ENCODE measurements at places on chromosomes 13 and 19.

GRCh38 chr19:43207991-43208390 is 2.6 kb upstream of the PSG4 start:
- DNase-seq: no peak

DNA sequence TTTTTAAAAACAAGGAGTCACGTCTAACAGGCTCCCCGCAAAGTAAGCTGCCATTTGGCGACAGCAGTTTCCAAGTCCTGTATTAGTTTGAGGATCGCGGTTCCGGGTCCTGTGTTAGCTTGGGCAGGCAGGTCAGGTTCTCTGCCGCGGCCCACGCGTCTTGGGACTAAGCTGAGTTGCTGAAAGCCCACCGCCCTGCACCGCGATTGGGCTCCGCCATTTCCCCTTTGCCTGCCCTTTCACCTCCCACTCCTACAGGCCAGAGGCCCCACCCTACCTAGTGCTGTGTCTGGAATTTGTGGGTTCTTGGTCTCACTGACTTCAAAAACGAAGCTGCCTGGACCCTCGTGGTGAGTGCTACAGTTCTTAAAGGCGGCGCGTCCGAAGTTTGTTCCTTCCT is 6.8 kb downstream of the PARP4 start:
- no peak for DNase-seq

DNA sequence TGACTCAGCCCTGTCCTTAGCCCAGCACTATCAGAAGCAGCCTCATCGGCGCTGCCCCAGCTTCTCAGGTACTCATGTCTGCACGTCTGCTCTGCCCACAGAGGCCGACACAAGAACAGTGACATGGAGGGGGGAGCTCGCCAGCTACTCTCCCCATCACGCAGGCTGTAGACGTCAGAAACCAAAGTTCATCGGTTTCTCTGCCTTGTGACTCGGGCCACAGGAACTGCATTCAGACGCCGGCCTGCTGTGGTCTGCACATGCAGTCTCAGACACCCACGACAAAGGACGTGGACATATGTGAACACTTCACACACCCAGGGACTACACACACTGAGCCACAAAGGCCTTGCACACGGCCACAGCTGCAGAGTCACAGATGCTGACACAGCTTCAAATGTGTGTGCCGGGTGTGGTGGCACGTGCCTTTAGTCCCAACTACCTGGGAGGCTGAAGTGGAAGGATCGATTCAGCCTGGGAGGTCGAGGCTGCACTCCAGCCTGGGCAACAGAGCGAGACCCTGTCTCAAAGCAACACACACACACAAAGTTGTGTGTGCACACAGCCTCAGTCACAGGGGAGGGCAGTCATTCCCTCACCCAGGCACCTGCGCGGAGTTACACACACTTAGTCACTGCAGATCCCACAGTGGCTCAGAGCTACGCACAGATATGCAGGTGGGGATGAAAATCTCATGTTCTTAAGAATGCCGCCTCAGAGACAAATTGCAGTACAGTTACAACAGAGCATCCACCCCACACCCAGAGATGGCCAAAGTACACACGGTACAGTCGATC is 4.9 kb upstream of the ZFP36 start:
- DNase-seq: peak; percentile 87

DNA sequence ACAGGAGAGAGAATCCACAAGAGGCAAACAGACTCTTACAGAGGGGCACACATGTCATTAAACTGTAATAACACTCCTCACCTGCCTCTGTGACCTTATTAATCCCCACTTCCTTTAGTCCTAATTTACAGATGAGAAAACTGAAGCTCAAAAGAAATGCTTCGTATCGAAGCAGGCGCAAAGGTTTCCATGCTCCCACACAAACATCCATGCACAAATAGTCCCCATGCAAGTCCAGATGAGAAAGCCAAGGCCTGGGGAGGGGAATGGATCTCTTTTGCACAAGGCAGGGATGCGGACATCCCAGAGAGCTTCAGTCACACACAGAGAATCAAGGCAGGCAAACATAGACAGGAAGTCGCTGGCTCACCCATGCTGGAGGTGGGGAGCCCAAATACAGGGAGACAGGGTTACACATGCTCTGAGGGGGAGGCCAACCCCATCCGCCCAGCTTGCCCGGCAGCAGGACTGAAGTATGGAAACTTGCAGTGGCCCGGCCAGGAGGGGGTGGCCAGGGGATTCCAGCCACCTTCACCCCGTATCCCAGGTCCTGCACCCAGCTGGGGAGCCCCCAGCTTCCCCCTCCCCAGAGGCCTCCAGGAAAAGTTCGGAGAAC is 468 bp downstream of the S1PR5 start:
- no peak for DNase-seq

- no peak for DNase-seq
These were observed 10.7 kb upstream of the PABPC3 start for GRCh38 chr13:25085125-25085742.

DNA sequence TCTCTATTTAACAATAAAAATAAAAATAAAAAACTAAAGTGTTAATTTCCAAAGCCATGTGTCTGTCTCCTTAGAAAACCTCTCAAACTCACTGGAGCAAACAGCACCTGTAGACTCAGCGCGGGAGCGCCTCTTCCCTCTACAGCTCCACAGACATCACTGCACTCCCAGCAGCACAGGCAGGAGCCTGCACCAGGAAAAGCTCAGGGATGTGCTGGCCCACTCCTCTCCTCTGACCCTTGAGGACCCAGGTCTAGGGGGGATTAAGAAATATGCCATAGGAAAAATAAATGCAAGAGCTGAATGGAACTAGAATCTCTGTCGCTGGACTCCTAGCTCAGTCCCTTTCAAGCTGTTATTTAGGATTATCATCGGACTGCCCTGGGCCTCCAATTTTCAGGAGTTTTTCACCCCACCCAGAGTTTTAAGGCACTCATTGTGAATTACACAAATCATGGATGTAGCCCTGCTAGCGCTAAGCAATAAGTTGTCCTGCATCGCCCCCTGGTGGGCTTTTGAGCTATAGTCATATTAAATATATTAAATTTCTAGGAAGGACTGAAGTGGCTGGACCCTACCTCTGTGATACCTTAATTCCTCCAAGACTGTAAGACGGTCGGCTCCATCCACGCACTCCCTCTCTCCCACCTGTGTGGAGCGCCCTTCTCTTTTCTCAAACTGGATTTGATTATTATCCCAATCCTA is 333.9 kb downstream of the UQCRFS1 start:
- peak; percentile 75 for DNase-seq

DNA sequence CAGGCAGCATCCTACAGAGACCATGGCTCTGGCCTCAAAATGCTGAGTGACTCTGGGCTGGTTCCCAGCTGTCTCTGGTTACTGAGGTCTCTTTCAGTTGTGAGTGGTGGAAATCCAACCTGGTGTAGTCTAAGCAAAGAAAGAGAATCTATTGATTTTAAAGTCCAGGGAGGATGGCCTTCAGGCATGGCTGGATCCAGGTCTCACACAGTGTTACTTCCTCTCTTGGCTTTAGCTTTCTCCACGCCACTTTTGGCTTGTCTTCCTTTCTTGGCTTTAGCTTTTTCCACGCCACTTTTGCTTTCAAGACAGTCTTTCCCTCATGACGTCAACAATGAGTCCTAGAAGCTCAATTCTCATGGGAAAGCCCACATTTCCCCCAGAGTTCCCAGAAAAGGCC is 4.1 kb downstream of the CYP4F3 start:
- DNase-seq: no peak

DNA sequence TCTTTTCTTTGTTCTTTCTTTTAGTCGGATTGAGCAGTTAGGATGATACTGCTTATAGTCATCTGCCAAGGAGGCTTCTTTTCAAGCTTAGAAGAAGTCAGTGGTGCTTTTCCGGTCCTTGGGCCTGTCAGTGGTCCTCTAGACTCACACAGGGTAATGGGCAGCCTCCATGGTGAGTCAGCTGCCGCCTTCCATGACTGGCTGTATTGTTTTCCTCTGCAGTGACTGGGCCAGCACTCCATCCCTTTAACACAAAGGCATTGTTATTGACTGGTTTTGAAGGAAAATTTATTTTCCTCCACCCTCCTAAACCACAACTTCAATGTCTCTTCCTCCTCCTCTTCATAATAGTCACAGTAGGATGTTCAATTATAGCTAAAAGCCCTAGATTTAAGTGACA is 47.1 kb upstream of the CNMD start:
- DNase-seq: no peak

DNA sequence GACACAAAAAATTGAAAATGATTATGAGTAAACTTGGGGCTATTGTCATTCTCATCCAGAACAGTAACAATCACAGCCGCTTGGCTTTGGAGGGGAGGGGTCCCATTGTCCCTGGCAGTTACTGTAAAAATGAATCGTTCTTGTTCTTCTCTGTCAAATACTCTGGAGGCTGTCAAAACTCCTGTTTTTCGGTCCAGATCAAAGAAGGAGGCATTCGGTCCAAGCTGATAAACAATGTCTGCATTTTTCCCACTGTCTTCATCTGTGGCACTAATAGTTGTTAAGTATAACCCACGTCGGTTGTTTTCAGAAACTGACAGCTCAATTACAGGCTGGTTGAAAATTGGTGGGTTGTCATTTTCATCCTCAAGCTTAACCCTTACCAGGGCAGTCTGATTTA is 3.4 kb downstream of the PCDH9 start:
- no peak for DNase-seq

GRCh38 chr13:103762523-103762922 is 696.3 kb upstream of the SLC10A2 start:
- DNase-seq: no peak

DNA sequence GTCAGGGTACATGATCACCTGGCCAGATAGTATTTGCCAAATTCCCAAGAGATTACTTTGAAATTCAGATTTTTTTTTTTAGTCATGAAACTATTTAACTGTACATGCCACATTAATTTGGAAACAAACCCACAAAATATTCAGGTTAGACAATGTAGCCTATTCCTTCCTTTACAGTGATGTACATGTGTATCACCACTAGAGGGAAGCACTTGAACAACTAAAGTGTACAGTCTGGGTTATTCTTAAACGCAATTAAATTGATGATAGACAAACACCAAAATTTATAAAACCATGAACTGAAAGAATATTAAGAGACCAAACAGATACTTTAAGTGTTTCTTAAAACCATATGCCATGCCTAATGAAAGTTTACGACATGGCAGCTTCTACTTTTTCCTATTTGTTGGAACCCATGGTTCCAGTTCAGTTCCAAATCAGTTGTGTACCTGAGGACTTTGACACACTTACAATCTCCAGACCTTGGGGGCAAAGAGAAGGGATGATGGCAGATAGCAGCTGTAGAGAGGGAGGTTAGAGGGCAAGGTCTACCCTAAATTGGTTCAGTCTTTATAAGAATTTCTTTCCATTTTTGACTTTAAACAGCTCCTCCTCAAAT is 52.8 kb downstream of the TNFSF13B start:
- no peak for DNase-seq

- peak; percentile 100 for DNase-seq
These were observed 1.0 kb downstream of the CLDND2 start for GRCh38 chr19:51367565-51368365.

DNA sequence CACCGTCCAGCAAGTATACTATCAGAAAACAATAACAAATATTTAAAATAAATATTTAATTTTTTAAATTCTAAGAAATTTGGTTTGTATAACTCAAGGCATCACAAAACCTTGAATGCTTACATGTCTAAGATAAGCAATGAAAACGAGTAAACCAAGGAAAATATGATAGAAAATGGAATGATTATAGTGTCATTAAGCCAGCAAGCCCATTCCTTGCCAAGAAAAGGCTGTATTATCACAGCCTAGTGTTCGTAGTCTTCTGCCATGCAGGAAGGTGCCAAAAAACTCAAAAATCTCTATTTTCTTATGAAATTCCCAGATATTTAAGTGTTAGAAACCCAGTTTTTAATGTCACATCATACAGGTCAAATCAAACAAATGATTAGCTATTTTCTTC is 136.4 kb downstream of the STOML3 start:
- no peak for DNase-seq

DNA sequence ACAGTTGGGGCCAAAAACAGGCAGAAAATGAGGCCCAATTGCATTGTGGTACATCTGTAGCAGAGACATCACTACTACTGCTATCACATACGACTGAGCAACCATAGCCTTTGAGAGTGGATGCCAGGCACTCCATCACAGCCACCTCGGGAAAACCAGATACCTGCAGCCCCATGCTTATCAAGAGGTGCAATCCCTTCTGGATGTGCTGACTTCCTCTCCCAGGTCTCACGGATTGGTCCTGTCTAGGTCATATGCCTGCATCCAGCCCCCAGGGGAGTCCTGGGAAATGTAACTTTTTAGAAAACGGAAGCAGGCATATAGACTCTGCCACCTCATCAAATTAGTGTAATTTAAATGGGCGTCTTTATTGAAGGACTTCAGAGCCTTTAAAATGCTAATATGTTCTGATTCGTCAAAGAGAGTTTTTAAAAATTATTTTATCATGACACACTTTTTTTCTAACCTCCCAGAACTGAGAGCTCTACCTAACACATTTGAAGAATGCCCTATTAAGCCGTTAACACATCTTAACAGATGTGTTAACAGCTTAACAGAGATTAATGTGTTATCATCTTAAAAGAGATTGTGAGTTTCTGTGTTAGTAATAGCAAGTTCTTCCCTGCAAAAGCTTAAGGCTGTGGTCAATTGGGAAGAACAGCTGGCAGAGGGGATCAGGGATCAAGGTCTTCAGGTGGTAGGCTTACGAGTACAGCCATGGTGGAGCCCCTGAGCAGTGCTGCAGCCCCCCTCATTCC is 63.9 kb downstream of the DLEU7 start:
- DNase-seq: no peak

- no peak for DNase-seq
These were observed 4.0 kb downstream of the NOP53 start for GRCh38 chr19:47749326-47749725.

- no peak for DNase-seq
These were observed 7.3 kb downstream of the PTGER1 start for GRCh38 chr19:14467816-14468215.

GRCh38 chr13:22200440-22200839 is 529.6 kb downstream of the FGF9 start:
- no peak for DNase-seq

GRCh38 chr19:46840498-46840942 is 10.1 kb downstream of the AP2S1 start:
- peak; percentile 70 for DNase-seq

GRCh38 chr13:71863254-71863865 is 3.6 kb downstream of the DACH1 start:
- DNase-seq: no peak

- DNase-seq: no peak
These were observed 491.8 kb downstream of the DIAPH3 start for GRCh38 chr13:59671881-59672280.

GRCh38 chr19:58568453-58569130 is 4.5 kb downstream of the MZF1 start:
- DNase-seq: peak; percentile 47

DNA sequence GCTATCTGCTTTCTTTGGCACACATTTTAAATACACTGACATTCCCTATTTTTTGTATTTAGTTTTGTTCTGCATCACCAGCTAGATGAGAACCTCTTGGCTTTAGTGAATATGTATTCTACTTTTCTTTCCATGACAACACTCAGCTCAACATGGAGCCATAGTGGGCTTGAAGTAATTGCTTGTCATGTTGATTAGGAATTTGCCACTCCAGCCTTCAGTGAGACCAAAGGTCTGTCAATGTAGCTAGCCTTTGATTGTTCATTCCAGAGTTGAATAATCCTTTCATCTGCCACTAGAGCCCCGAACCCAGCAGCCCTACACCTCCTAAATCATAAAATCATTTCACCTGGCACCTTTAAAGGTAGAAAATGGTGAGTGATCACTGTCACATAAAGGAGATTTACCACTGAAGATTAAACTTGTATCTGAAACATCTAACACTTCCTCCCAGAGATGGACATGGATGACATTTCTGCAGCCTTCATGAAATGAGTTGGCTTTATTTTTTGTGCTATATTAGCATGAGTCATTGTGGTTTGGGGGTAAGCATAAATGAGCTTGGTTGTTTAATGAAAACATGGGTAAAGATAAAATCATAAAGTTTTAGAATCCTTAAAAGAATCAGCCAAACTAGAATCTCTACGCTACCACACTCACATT is 29.2 kb upstream of the GARRE1 start:
- no peak for DNase-seq

Data from activated CD8-positive, alpha-beta memory T cell treated with anti-CD3 and anti-CD28 coated beads for 24 hours (primary cell).